ENCODE measurements at places on chromosomes 11 and 22. TPM values are rescaled to one million over a fixed set of nuclear protein-coding genes. Genes with fewer than 3 reads are reported as not detected.

Gene ARHGEF17
- 11.6 TPM for total RNA-seq

Gene OR5P2
- total RNA-seq: not detected

Gene HOATZ
- not detected for total RNA-seq

Gene ACTN3
- total RNA-seq: 0.14 TPM

Gene XRRA1
- 14.7 TPM for total RNA-seq

Data from airway epithelial cell (primary cell).